ENCODE measurements at places on chromosomes 12 and 14.

DNA sequence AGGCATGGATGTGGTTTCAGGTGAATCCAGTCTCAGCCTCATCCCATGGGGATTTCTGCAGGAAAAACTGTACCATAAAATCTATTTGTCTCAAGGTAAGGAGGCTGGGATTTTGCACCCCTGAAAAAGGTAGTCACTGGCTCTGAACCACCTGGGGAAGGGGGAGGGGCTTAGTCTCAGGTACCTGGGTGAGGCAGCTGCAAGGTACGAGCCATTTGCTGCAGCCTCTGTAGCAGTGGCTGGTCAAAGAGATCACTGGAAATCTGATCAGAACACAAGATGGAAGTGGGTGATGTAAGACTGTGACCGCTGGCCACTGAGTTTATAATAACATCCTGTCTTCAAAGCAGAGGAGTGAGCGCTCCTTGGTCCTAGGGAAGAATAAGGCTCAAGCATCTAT is 209.9 kb upstream of the NOS1 start:
- no peak for DNase-seq

- no peak for DNase-seq
Measured at GRCh38 chr12:12546314-12546772, 16.3 kb downstream of the DUSP16 start.

GRCh38 chr14:50469982-50470381 is 62.4 kb downstream of the MAP4K5 start:
- DNase-seq, result no peak

GRCh38 chr14:101194373-101195308 is 291.1 kb upstream of the RTL1 start:
- DNase-seq, result no peak

DNA sequence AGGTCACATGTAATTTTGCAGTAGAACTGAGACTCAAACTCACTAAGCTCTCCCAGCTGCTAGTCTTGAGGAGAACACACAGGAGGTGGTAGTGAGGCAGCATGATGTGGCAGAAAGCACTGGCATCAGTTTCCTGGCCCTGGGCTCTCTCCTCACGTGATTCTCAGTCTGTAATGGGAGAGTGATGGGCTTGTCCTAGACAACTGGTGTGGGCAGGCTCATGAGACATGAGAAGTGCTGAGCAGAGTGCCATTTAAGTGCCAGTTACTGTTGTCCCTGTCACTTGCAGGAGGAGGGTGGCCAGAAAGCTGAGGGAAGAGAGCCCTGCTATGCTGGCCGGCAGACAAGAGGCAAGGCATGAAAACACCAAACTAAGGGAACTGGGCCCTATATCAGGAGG is 48.5 kb upstream of the OVCH1 start:
- DNase-seq, result no peak

- DNase-seq, result no peak
Measured at GRCh38 chr12:26318661-26319068, 123.3 kb downstream of the SSPN start.

- DNase-seq, result no peak
Measured at GRCh38 chr12:6352193-6353173, 10.6 kb upstream of the TNFRSF1A start.

DNA sequence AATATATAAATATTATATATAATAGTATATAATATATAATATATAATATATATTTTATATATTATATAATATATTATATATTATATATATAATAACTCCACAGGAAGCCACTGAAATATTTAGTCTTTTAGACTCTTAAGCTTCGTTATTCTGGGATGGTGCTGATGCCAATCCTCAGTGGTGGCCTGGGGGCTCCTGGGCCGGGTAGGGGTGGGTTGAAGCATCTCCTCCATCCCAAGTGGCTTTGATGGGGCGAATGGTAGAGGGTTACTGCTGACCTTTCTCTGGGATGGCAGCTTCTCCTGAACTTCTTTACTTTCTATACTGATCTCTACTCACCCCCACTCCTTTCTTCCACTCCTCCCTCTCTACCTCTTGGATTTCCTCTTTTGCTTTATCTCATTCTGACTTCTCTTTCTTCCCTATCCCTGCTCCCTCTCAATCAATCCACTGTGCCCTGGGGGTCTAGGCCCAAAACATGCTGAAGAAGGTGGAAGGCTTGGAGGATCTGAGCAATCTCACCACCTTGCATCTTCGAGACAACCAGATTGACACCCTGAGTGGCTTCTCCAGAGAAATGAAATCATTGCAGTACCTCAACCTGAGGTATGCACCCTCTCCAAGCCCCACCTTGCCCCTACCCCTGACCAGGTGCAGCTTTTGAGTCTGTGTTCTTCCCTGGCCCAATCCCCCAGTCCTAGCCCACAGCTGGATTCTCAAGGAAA is 4.8 kb upstream of the ENO2 start:
- no peak for DNase-seq

DNA sequence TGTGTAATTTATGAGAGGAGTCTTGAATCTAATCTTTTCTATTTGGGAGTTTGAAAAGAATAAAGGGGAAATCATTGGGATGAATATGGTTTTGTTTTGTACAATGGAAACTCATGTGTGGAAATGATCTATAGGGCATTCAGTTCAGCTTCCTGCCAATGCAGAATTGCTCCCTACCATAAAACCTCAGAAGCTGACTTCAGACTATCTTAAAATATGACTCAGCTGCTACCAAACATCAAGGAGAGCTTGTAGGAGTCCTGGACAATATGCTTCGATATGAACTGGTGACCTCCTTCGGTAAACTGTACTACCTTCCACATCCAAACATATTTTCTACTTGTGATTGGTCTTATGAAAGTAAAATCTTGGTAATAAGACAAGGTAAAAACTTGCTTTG is 160.6 kb downstream of the CAPZA3 start:
- no peak for DNase-seq

GRCh38 chr12:114405519-114406271 is at the start of gene TBX5:
TSS of gene TBX5 (minus strand) at chr12:114406144. CDS start at chr12:114403898, 2,246 bp downstream.
- no peak for DNase-seq

DNA sequence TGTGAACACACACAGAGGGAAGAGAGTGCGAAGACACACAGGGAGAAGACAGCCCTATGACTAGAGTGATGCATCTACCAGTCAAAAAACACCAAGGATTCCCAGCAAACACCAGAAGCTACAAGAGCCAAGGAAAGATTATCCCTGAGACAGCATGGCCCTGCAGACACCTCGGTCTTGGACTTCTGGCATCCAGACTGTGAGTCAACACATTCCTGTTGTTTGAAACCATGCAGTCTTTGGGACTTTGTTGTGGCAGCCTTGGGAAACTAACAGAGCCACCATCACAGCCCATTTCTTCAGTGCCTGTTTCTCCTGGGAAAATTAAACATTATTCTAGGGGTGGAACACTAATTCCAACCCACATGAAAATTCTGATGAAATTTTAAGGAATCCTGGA is 220.6 kb downstream of the GXYLT1 start:
- no peak for DNase-seq

- no peak for DNase-seq
Measured at GRCh38 chr14:101286271-101287018, 274.9 kb upstream of the DIO3 start.

- DNase-seq, result no peak
Measured at GRCh38 chr12:62251609-62251958, 8.6 kb upstream of the USP15 start.
